ENCODE measurements at places on chromosomes 3 and 15.

DNA sequence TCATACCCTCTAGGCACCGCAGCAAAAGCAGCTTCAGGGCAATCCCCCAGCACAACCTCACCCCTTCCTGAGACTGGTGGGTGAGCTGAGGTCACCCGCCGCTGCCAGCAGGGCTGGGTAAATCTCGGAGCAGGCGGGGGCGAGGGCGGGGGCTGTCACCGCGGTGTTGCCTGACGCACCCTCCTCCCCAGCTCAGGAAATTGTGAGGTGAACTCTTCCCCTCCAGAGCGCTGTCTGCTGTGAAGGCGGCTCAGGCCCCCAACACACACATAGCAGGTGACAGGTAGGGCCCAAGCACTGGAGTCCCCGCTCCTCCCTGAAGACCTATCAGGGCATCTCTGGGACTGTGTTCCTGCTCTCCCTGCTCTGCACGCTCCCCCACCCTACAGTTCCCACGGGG, 30.2 kb upstream of the FURIN start:
- H3K27ac ChIP-seq: peak overlapping the region; percentile 89
- H3K36me3 ChIP-seq: peaks cover 13% of the 10 kb centered on the region
- no peaks in the 10 kb centered on the region for H3K27me3 ChIP-seq
- H3K4me1 ChIP-seq: peaks cover 21% of the 10 kb centered on the region

- H3K4me1 ChIP-seq: peaks cover 36% of the 10 kb centered on the region
- H3K36me3 ChIP-seq: peaks cover 38% of the 10 kb centered on the region
- H3K4me3 ChIP-seq: no peak overlapping the region
- no peak overlapping the region for H3K27ac ChIP-seq
Observed at GRCh38 chr15:89115547-89115946, 27.3 kb downstream of the ABHD2 start.

DNA sequence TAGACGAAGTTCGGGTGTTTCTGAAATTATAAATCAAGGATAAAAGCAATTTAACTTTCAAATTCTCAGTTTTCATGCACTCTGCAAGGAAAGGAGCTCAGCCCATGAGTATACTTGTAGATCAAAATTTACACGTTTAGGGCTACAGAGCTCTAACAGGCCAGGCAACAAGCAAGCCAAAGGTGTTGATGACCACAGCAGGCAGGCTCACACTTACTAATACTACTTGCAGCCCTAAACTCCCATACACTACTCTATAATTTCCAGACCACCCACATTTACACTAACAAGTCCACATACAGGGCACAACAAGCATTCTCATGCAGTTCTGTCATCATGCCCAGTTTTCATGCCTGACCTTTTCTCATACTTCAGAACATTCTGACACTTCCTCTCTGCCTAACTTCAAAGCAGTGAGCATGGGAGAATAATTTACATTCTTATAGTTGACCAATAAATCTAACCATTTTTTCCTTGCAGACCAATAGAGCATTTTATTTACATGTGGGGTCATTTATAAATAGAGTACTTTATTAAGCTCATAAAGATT, 124.7 kb upstream of the FRMD4B start:
- no peak overlapping the region for H3K4me3 ChIP-seq
- H3K27me3 ChIP-seq: peaks cover 10% of the 10 kb centered on the region
- H3K36me3 ChIP-seq: no peaks in the 10 kb centered on the region
- no peaks in the 10 kb centered on the region for H3K4me1 ChIP-seq
- no peak for DNase-seq

DNA sequence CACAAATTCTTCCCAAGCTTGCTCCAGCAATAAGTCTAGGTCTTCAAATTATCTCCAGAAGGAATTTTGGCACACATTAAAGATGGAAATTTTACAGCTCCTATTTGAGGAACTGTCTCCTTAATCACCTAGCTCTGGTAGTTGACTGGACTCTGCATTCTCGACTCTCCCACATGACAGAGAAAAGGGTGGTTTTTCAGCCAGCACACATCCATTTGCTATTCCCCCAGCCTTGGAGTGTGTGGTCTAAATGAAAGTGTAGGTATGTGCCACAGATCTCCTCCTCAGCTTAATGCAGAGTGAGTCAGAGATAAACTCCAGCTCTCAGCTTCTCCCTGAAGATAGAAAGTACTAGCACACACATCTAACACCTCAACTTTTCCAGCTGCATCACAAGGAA, 62.2 kb upstream of the ALCAM start:
- H3K36me3 ChIP-seq: no peaks in the 10 kb centered on the region
- H3K4me3 ChIP-seq: no peak overlapping the region
- H3K27me3 ChIP-seq: peaks cover 10% of the 10 kb centered on the region
- DNase-seq: no peak
- H3K27ac ChIP-seq: no peak overlapping the region

- H3K4me1 ChIP-seq: peaks cover 7% of the 10 kb centered on the region
- DNase-seq: peak; percentile 4
- H3K36me3 ChIP-seq: no peaks in the 10 kb centered on the region
Observed at GRCh38 chr3:111831840-111832239, 27.2 kb upstream of the PHLDB2 start.
